ENCODE measurements at places on chromosomes 5 and 9. TPM values are rescaled to one million over a fixed set of nuclear protein-coding genes. Genes with fewer than 3 reads are reported as not detected.

Gene SWI5
- 23.1 TPM for total RNA-seq

Gene TAF1L
- total RNA-seq: not detected

Gene TTLL11
- total RNA-seq: 7.7 TPM

Gene LCN9
- not detected for total RNA-seq

Gene CCDC180
- 1.8 TPM for total RNA-seq

Gene CAVIN4
- total RNA-seq: 0.78 TPM

Gene CDH9
- total RNA-seq: not detected

Gene MRPS27
- total RNA-seq: 167 TPM

Gene AIF1L
- total RNA-seq: 0.37 TPM

Gene IFNA21
- total RNA-seq: not detected

Gene TTC16
- 0.20 TPM for total RNA-seq

Gene MYOT
- not detected for total RNA-seq

Gene LOX
- total RNA-seq: 26.4 TPM

Gene GABRA6
- total RNA-seq: not detected

Gene ZNF883
- total RNA-seq: 2.0 TPM

Gene STARD4
- 68.3 TPM for total RNA-seq

Gene LRSAM1
- total RNA-seq: 16.2 TPM

Gene SPINK4
- total RNA-seq: not detected

Gene STKLD1
- total RNA-seq: under 0.01 TPM

Gene FCN2
- total RNA-seq: not detected

Gene NR2F1-AS1
- total RNA-seq: 3.1 TPM

Gene GARIN3
- not detected for total RNA-seq

Gene KCNT1
- not detected for total RNA-seq

All from subcutaneous preadipocyte (primary cell).